ENCODE measurements at places on chromosomes 3 and 15.

DNA sequence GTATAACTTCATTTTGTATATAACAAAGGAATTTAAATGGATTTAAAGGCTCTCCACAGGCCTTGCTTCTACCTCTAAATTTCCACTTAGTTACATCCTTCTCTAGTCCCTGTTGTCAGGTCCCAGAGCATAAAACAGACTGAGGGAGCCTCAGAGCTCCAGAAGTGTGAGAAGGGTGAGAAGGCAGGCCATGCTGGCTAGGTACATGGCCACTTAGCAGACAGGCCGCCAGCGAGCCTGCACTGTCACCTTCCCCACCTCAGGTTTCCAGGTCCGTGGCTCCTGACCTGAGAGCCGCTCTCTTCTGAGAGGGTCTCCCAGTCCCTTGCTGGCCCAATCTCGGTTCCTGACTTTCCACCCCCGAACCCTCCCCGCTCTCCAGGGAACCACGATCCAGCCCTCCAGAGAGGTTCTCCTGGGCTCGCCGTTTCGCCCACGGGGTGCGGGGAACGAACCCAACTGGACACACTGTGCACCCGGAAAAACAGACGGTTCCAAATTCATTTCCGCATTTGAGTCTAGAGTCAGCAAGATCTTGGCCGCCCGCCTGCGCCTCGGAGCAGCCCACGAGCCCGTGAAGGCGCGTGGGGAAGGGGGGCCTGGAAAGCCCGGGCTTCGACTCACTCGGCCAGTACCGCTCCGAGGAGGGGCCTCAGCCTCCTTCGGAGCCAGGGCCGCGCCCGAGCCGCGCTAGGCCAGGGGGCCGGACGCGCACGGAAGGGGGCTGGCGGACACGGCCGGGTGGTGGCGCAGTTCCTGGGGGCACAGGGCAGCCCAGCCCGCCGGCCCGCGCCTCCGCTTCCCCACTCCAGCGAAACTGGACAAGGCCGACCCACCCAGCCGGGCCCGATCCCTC, 16.7 kb upstream of the SOX2 start:
- DNase-seq, result peak; percentile 83

DNA sequence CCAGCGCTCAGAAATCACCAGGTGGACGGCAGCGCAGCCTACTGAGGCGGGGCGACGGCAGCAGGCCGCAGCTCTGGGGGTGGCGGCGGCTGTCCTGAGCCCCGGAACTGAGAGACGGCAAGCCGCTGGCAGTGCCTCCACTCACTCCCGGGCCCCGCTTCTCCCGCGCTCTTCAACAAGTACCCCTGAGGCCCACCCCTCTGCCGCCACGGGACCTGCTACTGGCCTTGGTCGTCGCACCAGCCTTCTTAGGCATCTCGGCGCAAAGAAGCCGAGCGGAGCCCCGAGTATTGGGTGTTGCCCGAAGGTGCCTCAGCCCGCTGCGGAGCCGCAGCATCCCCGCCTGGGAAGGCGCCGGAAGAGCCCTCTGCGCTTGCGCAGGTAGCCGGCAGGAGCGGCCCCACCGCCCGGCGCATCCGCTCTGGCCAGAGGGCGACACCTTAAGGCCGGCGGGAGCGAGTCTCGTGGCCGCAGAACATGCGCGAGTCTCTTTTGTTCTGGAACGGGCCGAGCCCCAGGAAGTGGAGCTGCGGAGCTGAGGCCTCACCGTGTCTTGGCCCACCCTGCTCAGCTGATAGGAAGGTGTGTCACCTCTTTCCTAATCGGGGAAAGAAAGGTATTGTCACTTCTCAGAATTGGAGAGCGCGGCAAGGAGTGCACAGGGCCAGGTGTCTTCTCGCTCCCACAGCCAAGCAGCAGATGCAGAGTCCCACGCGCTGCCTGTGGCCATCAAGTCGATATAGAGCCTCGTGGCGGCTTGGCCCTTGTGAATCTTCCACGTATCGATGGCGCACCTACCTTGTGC, at the start of gene C15orf40:
Gene C15orf40 (minus strand): TSS at position 369 of the 805 bp plus-strand sequence. CDS start 32 bp downstream, at position 337.
- DNase-seq, result peak; percentile 92

DNA sequence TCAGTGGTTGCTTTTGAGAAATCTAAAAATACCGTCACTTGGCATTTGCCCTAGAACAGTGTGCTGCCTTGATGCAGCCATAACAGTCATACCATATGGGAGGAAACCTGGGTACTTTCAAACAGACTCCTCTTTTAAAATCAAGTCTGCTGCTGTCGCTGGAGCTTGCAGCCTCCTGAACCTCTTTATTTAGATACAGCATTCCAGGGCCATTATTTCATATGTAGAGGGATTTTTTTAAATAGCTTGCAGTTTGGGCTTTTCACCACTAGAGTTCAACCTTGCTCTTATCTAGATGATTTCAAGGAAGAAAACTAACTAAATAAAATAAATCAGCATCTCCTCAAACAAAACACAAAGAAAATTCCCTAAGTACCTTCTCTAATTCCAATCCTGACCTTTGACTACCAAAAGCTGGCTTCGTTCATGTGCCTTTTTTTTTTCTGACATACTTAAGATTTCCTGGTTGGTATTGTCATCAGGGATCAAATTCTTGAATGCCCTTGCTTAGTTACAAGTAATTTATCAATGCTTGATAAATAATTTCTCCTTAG, 111.6 kb downstream of the KBTBD8 start:
- DNase-seq, result peak; percentile 10

- no peak for DNase-seq
Measured at GRCh38 chr3:58062472-58062871, 54.2 kb downstream of the FLNB start.

- no peak for DNase-seq
Measured at GRCh38 chr3:189027626-189028155, 144.1 kb upstream of the TPRG1 start.
